ENCODE measurements at places on chromosomes 1 and 21.

GRCh38 chr1:32764826-32765569, 52.2 kb downstream of the YARS1 start:
- DNase-seq = no peak

GRCh38 chr1:104172243-104172681, 422.6 kb downstream of the AMY1C start:
- DNase-seq = no peak

- no peak for DNase-seq
Measured at GRCh38 chr21:37223804-37224345, 43.3 kb downstream of the VPS26C start.

DNA sequence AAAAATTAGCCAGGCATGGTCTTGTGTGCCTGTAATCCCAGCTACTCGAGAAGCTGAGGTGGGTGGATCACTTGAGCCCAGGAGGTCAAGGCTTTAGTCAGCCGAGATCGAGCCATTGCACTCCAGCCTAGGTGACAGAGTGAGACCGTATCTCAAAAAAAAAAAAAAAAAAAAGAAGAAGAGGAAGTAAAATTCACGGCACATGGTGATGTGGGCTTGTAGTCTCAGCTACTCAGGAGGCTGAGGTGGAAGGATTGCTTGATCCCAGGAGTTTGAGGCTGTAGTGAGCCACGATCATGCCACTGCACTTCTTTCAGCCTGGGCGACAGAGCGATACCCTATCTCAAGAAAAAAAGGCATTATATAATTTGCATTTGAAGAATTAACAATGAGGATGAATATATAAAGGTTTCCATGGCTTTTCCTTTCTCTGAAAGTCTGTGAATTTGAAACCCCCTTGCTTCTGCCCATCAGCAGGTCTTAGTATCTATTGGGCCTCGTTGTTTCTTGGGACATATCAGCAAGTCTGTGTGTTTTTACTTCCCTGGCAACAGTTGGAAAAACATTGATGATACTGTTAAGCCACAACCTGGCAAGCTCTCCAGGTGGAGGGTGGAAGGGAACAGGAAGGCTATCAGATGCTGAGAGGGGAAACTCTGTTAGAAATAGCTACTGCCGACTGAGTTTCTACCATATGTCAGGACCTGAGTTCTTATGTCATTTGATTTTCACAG, 4.6 kb upstream of the PLA2G2D start:
- DNase-seq = no peak

- no peak for DNase-seq
Measured at GRCh38 chr1:241598249-241598648, 41.9 kb downstream of the CHML start.

DNA sequence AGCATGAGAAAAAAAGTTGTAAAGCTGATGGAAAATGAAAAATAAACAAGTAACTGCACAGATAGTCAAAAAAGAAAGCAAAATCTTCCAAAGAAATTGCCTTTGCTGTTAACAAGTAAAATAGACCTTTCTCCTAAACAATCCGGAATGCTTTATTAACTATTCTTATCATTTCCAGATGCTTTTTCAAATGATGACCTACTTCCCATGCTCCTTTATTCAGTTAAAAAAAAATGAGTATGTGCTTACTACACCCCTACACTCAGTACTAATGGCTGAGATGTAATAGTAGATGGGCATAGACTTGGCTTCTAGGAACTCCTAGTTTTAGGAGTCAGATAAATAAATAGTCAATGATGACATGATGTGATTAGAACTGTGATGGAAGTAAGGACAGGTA, 108.5 kb downstream of the NIBAN1 start:
- DNase-seq = no peak

DNA sequence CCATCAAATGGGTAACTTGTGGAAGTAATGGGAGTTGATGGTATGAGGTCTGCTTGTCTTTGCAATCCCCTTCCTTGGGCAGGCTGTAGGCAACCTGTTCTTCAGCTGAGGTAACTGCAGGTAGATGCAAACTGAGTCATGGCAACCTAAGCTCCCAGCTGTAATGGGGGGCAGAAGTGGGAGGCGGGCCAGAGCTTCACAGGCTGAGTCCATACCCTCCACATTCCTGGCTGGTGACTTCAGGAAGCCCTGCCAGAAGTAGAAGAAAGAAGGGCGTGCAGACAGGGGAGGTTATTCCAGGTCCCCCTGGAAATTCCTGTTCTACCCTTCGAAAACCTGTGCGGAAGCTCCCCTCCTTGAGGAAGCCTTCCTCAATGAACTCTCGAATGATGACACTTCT, 44.9 kb downstream of the ARHGEF11 start:
- DNase-seq = no peak

DNA sequence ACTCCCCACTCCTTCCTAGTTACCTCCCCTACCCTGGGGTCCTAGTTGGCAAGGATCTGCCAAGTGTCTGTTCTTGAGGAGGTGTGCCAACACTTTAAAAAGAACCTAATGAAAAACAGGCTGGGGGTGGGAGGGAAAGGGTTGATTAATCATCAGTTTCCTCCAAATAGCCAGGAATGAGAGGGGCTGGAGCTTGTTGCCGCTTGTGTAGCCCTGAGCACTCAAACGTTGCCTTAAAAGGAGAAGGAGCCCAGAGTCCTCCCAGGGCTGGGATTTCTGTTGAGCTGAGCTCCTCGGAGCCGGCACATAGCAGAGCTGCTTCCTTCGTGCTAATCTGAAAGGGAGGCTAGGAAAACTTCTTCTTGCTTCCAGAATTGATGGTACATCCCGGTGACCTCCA, 15.9 kb downstream of the SHISA4 start:
- DNase-seq = no peak

GRCh38 chr1:192147696-192148095, 10.6 kb upstream of the RGS18 start:
- DNase-seq = no peak

DNA sequence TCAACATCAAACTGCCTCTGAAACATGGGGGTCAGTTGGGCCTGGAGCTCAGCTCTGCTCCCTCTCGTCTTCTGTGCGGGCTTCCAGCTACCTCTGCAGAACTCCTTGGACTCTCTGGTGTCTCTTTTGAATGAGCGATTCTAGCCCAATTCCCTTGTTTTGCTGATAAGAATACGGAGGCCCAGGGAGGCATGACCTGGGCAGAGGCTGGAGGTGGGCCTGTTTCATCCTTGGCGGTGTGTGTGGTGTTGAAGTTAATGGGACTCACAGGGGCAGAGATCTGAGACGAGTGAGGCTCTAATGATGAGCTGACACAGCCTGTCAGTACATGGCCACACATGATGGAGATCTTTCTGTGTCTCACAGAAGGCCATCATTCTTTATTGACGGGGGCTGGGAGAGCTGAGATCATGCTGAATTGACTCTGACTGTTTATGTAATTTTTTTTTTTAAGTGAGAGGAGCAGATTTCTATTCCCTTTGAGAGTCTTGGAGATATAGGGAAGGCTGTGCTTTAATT, 134.5 kb downstream of the URB2 start:
- no peak for DNase-seq

GRCh38 chr1:78987042-78987441, 19.5 kb downstream of the ADGRL4 start:
- DNase-seq = no peak

DNA sequence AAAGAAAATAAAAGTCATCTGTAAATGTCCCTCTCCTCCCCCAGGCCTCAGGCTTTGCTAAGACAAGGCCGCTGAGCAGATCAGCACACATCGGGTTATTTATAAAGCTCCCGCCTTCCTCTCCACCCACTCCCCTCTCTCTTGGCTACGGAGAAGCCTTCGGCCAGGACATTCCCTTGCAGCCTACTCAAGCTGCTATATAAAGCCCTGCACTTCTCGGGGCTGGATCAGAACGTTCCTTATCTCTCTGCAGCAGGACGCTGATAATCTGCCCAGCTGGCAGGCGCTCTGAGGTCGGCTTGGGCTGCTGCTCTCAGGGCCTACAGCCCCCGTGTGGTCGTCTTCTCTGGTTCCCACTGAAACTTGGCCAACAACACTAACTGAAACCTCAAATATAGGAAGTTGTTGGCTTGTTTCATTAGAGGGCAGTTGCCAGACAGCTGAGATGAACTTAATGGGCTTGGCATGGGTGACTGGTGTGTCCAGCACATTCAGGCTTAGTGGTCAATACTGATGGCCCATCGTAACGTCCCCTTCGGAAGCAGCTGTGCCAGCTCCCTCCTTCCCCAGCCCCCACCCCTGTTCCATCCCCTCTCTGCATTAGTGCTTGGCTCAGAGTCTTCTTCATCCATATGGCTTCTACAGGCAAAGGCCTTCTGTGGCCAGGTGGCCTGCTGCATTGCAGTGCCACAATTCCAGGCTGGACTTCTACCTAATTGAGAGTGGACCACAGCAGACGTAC, 64.6 kb downstream of the IER5 start:
- no peak for DNase-seq

DNA sequence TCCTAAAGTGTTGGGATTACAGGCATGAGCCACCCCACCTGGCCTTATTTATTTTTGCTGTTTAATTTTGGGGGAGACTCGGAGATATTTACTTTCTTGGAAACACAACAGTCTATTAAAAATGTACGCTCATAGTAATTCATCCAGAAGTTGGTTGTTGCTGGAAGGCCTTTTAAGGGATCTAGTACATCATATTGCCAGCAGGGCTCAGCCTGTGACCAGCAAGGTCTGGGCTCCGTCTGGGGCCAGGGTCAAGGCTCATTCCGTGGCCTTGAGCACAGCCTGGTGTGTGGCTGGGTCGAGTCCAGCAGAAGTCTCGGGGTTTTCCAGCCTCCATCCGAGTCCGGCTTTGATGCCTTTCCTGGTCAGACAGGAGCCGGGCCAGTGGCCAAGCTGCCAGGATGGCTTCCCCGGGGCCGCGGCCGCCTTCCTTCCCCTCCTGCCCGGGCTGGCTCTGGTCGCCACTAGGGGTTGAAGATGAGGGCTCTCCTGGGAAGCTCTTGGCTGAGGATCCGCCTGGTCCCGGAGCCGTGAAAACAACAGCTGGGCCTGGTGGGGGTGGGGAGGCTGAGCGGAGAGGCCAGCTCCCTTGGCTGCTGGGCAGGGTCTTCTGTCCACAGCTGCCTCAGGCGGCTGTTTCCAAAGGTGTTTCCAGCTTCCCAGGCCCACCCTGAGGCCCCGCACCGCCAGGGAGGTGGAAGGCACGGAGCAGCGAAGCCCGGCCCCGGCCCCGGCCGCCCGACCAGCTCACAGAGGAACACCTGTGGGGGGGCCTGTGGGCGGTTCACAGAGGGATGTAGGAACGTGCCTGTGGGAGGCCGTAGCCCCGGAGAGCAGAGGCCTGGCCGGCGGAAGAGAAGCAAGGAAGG, 5.1 kb upstream of the VWA1 start:
- DNase-seq = no peak

DNA sequence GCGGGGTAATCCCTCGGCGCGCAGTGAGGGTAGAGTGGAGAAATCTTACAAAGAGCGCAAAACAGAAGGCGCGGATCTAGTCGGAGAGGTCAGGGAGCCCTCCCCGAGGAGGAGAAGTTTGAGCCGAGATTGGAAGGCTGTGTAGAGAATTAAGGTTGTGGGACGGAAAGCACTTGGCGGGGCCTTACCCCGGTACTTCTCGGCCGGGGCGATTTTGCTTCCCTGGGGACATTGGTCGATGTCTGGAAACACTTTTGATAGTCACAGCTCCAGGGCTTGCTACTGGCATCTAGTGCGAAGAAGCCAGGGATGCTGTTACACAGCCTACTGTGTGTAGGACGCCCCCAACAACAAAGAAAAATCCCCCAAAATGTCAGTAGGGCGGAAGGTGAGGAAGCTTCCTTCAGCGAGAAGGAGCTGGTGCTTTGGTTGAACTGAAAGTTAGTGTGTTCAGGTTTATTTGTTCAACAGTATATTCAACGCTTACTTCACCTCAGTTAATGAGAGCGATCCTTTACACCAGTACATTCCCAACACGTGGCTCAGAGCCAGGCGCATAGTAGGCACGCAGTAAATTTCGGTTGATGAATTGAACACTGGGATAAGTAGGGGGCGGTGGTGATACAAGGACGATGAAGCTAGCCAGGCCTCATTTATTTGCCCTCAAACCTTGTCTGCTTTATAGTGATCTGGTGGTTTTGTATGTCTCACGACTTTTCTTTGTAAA, 807 bp downstream of the CEP85 start:
- DNase-seq = peak; percentile 24

DNA sequence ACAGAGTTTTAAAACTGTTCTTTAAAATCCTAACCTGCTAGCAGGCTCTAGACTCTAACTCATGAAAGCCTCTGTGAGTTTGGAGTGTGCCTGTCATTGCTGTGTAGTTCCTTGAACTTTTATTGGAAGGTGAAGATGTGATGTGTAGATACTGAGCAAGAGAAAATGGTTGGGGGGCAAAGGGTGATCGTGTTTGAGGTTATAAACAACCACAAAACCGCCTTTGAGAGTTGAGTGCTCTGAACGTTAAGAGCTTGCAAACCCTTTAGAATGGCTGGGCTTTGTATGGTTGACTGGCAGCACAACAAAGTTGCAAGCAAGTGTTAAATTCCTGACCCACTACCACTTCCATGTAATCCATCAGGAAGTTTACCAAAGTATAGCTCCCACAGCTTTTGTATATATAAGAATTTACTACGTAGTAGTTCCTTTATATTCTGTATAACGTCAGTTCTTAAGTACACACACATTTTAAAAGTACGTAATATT, 19.6 kb downstream of the BACE2 start:
- no peak for DNase-seq

- DNase-seq = no peak
Measured at GRCh38 chr1:9376886-9377333, 84.2 kb downstream of the SPSB1 start.

DNA sequence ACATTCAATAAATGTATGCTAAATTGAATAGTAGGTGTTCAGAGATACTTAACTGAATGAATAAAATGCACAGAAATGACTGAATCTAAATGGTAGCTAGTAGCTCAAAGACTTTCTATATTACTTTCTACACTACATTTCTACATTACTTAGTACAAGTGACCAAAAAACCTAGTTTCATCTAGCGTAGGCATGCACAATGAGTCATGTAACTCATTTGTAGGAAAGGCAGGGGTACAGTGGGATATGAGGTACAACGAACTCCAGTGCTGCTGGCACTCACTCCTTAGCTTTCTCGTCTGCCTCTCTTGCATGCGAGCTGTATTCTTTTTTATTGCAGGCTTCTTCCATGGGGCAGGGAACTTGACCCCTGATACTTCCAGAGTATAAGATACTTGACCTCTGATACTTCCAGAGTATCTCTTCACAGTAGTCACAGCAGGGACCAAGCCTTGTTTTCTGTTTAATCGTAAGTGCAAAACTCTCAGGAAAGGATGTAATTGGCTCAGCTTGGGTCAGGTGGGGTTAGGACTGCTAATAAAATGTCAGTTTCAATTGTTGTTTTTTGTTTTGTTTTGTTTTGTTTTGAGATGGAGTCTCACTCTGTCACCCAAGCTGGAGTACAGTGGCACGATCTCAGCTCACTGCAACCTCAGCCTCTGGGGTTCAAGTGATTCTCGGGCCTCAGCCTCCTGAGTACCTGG, 4.9 kb upstream of the ATP2B4 start:
- DNase-seq = no peak

DNA sequence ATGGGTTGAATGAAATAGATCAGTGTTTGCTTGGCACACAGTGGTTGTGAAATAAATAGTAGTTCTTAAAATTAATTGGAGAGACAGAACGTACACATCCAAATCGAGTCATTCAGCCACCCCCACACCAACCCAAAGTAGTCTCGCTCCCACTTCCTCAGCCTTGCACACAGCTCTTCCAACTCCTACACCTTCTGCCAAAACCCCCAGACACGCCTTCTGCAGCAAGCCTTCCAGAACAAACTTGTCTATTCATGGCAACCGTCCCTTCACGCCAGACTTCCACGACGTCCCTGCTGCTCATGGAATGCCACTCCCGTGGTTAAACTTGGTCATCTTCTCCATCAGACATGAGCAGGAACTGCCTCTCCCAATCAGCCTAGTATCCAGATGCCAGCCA, 37.5 kb upstream of the RD3 start:
- DNase-seq = no peak

GRCh38 chr1:37948841-37949240, 2.0 kb upstream of the INPP5B start:
- no peak for DNase-seq

All from activated CD8-positive, alpha-beta memory T cell treated with anti-CD3 and anti-CD28 coated beads, Interleukin-2, amount 50 U/mL, for 4 hours (primary cell).